T47D (cell line): ENCODE measurements at places on chromosomes 4 and X.

DNA sequence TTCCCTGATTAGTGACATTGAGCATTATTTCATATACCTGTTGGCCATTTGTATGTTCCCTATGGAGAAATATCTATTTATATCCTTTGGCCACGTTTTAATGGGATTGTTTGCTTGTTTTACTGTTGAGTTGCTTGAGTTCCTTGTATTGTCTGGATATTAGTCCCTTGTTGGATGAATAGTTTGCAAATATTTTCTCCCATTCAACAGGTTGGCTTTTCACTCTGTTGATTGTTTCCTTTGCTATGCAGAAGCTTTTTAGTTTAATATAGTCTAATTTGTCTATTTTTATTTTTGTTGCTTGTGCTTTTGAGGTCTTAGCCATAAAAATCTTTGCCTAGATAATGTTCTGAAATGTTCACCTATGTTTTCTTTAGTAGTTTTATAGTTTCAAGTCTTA is 60.2 kb upstream of the HUWE1 start:
- no peak for DNase-seq

- DNase-seq, result no peak
Observed at GRCh38 chr4:2095236-2096072, 36.3 kb downstream of the NAT8L start.

- DNase-seq, result no peak
Observed at GRCh38 chr4:30103455-30103854, 616.7 kb upstream of the PCDH7 start.

DNA sequence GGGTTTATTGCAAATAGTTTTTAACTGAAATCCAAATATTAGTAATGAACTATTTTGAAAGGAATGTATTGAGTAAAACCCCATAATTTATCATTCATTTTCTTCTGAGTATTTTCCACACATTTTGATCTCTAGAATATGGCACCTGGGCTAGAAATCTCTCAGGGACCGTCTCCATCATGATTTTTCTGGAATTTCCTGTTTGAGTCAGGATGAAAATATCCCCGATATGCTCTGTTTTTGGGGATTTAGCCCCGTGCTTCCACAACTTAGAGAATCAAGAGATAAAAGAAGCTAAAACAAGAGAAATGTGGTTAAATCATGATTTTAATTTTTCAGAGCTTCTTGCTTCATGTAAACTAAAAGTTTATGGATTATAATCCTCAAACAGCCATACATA is 114.2 kb downstream of the SPCS3 start:
- no peak for DNase-seq

- no peak for DNase-seq
Observed at GRCh38 chrX:106615041-106615440, 3.3 kb downstream of the RADX start.

- DNase-seq, result no peak
Observed at GRCh38 chrX:16897445-16897844, 27.3 kb upstream of the RBBP7 start.

- no peak for DNase-seq
Observed at GRCh38 chr4:37467824-37468223, 218.4 kb downstream of the RELL1 start.

DNA sequence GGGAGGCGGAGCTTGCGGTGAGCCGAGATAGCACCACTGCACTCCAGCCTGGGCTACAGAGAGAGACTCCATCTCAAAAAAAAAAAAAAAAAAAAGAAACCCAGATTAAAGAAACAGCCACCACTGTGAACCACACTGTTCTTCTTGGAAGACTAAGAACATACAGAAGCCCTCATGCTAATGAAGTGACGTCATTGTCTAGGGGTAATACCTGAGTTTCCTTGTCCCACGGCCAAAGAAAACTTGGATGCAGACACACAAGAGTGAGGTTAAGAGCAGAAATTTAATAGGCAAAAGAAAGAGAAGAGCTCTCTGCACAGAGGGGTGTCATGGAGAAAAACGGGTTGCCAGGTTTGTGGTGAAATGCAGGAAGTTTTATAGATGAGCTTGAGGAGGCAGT is 691.6 kb downstream of the NLGN4X start:
- peak; percentile 27 for DNase-seq

DNA sequence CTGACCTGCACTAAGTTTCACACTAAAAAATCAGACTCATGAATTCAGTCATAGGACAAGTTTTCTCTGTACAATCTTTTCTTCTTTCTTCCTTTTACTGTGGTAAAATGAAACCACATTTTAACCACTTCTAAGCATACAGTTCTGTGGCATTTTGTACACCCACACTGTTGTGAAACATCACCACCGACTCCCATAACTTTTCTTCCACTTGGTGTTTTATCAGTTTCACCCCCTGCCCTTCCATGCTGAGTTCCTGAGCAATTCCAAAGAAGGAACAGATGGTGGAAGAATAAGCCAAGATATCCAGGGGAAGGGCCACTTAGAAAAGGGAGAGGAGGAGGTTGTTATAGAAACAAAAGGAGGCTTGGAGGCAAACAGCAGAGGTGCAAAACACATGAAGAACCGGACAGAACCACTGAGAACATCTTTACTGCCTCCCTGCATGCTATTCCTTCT is 22.6 kb downstream of the SLC25A4 start:
- DNase-seq, result no peak

GRCh38 chr4:130214268-130214667 is 1118.3 kb downstream of the C4orf33 start:
- no peak for DNase-seq

DNA sequence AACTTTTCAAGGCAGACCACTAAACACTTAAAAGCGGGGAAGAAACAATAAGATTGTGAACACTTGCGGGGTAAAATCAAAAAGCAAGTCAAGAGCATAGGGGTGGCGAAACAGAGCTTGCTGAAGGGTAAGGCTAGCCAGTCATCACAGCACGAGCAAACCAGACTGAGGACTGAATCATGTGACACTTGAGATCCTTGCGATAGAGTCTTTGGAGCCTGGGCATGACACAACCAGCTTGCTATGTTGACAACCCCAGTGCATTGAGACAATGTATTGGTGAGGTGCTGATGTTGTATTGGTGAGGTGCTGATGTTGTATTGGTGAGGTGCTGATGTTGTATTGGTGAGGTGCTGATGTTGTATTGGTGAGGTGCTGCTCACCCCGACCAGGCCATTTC is 72.3 kb downstream of the SLIT2 start:
- DNase-seq, result no peak

DNA sequence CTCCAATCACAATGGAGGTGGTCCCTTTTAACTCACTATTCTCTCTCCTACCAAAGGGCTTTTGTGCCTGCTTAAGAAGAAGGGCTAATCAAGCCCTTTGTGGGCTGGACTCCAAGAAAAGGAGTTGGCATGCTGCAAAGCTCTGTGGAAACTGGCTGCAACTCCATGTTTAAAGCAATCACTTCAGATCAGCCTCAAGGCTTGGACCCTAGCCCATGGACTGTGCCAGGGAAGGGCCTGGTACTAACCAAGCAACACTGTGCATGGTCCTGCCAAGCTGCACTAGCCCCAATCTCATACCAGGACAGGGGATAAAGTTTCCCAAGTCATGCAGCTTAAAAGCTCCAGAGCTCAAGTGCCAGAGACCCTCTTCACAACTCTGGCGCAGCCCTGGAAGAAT is 86.7 kb downstream of the ATP8A1 start:
- no peak for DNase-seq

DNA sequence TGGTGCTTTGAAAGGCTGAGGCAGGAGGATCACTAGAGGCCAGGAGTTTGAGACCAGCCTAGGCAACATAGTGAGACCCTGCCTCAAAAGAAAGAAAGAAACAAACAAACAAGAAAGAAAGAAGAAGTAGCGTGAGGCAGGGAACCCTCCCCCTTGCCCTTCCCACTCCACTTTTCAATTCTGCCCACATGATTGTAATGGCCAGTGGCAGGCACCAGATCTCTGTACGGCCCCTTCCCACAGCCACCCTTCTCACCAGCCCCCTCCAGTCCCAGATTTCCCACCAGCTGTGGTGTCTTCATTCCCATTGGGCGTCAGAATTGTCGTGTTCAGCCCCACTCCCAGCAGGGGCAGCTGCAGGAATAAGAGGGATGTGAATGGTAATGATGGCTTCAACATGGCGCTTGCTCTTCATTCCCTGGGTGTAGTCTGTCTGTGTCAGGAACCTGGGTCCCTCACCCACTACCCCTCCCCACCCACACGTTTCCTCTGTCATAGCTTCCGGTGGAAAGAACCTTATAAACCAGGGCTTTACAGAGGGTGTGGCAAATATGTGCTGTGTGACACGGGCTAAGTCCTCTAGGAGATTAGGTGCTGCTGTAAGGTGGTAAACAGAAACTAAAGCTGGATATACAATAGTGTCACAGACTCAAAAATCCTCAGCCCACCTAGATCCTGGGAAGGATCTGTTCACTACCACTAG is at the start of gene IL2RG:
IL2RG (minus strand) TSS at position 437 of the 703 bp plus-strand sequence; CDS start at position 399, 38 bp downstream.
- DNase-seq, result no peak

DNA sequence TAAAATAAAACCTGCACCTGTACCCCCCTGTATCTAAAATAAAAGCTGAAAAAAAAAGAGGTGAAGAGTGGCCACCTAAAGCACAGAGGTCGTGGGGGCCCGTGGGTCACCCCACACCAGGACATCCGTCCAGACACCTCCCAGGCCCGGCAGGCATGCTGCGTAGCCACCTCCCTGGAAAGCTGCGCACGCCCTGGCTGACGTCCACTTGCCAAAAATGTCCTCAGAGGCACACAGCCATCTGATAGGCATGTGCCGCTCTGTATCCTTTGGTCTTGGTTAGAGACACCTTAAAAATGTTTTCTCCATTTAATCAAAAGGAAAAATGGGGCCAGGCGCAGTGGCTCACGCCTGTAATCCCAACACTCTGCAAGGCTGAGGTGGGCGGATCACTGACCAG is 17.7 kb downstream of the FAM53A start:
- no peak for DNase-seq

DNA sequence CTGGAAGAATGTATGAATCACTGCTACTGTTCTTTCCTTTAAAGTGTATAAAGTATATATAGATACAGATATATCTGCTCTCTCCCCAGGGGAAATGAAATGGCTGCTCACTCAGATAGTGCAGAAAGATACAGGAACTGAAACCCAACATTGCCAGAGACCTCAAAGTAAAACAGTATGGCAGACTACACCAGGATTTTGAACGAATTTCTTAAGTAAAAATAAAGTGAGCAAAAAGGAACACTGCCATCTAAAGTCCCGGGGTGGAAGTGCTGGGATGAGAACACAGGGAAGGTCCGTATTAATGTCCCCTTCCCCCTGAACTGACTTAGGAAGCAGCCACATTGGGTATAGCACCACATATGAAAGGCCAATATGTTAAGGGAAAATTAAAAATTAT is 93.4 kb downstream of the TMA16 start:
- no peak for DNase-seq

GRCh38 chr4:88159229-88159725 is 838 bp upstream of the ABCG2 start:
- DNase-seq, result peak; percentile 28

DNA sequence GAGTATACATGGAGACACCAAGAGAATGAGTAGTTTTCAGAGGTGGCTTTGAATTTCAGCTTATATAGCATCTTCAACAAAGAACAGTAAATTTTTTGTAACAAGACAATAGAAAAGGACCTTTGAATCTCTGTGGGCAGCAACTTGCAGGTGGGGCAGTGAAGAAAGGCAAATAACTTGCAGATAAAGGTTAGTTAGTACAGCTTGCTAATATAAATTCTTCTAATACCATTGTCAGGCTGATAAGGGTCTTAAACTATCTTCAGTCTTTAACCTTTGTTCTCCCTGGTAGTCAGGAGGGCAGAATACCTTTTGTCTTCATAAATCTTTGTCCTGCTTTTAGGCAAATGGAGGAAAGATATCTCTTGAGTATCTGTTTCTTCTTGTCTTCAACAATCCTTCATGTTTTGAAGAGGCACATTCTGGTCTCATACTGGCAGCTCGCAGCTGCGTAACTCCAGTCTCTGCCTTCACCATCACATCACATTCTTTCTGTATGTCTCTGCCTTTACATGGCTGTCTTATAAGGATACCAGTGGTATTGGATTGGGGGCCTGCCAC is 16.0 kb downstream of the ANXA3 start:
- no peak for DNase-seq

GRCh38 chr4:41602886-41603498 is 65.0 kb downstream of the LIMCH1 start:
- no peak for DNase-seq

- DNase-seq, result no peak
Observed at GRCh38 chr4:63788271-63788670, 621.0 kb downstream of the TECRL start.

GRCh38 chrX:152926279-152926678 is 28.4 kb downstream of the ZNF185 start:
- no peak for DNase-seq

GRCh38 chrX:110320381-110320987 is 2.6 kb upstream of the AMMECR1 start:
- DNase-seq, result no peak

- no peak for DNase-seq
Observed at GRCh38 chrX:42694260-42694815, 83.6 kb downstream of the PPP1R2C start.

DNA sequence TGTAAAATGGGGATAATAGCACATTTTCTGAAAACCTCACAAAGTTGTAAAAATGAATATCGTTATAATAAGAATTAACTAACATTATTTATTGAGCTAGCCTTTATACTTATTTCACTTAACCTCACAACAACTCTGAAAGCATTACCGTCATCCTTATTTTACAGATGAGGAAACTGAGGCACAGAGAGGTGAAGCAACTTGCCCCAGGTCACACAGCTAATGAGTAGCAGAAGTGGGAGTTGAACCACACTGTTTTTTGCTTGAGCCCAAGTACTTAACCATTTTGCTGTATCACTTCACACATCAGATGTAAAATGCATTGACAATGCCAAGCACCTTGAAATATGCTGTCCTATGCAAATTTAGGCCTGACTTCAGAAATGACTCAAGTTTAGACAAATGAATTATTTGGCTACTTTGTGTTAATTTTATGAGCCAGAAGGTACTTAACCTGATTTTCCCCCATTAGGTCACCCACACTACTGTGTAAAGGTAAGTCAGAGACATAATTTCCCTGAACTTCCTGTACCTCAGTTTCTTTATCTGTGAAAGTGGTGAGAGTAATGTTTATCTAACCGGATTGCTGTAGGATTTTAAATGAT is 23.1 kb downstream of the CD40LG start:
- no peak for DNase-seq

GRCh38 chr4:26821677-26822503 is 38.8 kb upstream of the STIM2 start:
- DNase-seq, result no peak

DNA sequence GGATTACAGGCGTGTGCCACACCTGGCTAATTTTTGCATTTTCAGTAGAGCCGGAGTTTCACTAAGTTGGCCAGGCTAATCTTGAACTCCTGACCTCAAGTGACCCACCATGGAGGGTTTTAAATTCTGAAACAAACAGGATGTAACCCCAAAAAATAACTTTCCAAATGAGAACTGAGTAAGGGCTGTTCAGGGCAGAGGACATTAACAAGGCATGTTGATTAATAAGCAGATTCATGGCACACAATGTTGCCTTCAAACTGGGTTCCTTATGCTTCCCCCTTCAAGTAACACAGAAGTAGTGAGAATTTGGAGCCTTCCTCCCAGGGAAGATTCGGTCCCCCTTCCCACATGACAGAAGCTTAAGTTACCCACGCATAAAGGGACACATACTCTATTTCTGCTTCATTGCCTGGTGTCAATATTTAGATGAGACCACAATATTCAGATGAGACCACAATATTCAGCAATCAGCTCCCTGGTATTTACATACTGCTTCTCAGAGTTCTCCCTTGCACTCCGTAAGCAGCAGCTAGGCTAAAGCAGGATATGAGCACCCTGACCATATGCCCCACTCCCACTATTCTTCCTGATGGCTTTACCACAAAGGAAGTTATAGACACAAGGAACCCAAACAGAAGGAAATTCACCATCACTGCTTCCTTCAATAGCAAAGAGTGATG is 21.4 kb downstream of the GRSF1 start:
- DNase-seq, result no peak
